ENCODE measurements at places on chromosomes 11 and 22.

GRCh38 chr11:44530413-44531115 is 34.9 kb upstream of the CD82 start:
- DNase-seq: no peak
- no peak overlapping the region for H3K27ac ChIP-seq
- no peaks in the 10 kb centered on the region for H3K27me3 ChIP-seq
- no peak overlapping the region for H3K4me3 ChIP-seq

GRCh38 chr11:57776577-57777210 is 15.1 kb downstream of the CTNND1 start:
- H3K36me3 ChIP-seq: no peaks in the 10 kb centered on the region
- H3K27ac ChIP-seq: no peak overlapping the region
- no peak overlapping the region for H3K4me3 ChIP-seq
- DNase-seq: no peak
- H3K4me1 ChIP-seq: no peaks in the 10 kb centered on the region

DNA sequence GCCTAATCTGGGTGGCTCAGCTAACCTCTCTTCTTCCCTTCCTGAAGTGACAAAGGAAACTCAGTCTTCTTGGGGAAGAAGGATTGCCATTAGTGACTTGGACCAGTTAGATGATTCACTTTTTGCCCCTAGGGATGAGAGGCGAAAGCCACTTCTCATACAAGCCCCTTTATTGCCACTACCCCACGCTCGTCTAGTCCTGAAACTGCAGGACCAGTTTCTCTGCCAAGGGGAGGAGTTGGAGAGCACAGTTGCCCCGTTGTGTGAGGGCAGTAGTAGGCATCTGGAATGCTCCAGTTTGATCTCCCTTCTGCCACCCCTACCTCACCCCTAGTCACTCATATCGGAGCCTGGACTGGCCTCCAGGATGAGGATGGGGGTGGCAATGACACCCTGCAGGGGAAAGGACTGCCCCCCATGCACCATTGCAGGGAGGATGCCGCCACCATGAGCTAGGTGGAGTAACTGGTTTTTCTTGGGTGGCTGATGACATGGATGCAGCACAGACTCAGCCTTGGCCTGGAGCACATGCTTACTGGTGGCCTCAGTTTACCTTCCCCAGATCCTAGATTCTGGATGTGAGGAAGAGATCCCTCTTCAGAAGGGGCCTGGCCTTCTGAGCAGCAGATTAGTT is 14.2 kb upstream of the UVRAG start:
- no peaks in the 10 kb centered on the region for H3K36me3 ChIP-seq
- H3K27me3 ChIP-seq: no peaks in the 10 kb centered on the region
- DNase-seq: no peak
- no peak overlapping the region for H3K27ac ChIP-seq
- no peak overlapping the region for H3K4me3 ChIP-seq

GRCh38 chr22:50030297-50031188 is 18.0 kb upstream of the IL17REL start:
- peaks cover 18% of the 10 kb centered on the region for H3K4me1 ChIP-seq
- H3K4me3 ChIP-seq: no peak overlapping the region
- H3K36me3 ChIP-seq: no peaks in the 10 kb centered on the region
- no peaks in the 10 kb centered on the region for H3K27me3 ChIP-seq
- no peak overlapping the region for H3K27ac ChIP-seq

- no peaks in the 10 kb centered on the region for H3K4me1 ChIP-seq
- H3K36me3 ChIP-seq: no peaks in the 10 kb centered on the region
- DNase-seq: no peak
Measured at GRCh38 chr11:120722524-120722923, 211.0 kb downstream of the GRIK4 start.

DNA sequence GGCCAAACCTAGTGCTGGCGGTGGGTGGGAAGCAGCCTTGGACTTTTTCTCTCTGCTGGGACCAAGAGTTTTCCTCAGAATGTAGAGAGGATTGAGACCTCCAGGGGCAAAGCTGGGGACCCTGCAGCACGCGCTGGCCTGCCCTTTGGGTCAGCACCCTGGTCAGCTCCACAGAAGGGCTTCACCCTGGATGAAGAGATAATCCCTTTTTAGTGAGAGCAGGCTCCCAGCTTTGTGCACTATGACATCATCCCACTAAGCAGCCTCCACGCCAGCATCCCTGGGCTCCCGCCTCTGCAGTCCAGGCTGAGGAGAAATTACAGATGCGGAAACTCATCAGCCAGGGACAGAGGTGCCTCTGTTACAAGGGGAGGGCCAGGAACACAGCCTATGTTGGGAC is 23.5 kb downstream of the DRICH1 start:
- no peaks in the 10 kb centered on the region for H3K36me3 ChIP-seq
- no peaks in the 10 kb centered on the region for H3K27me3 ChIP-seq
- H3K4me1 ChIP-seq: no peaks in the 10 kb centered on the region
- no peak overlapping the region for H3K27ac ChIP-seq
- DNase-seq: no peak

- H3K27me3 ChIP-seq: no peaks in the 10 kb centered on the region
- no peaks in the 10 kb centered on the region for H3K4me1 ChIP-seq
- H3K4me3 ChIP-seq: no peak overlapping the region
Measured at GRCh38 chr22:28411125-28411524, 268.5 kb downstream of the TTC28 start.

- no peaks in the 10 kb centered on the region for H3K4me1 ChIP-seq
- H3K4me3 ChIP-seq: no peak overlapping the region
- no peak overlapping the region for H3K27ac ChIP-seq
- no peaks in the 10 kb centered on the region for H3K27me3 ChIP-seq
- no peaks in the 10 kb centered on the region for H3K36me3 ChIP-seq
Measured at GRCh38 chr22:48890693-48891554, 936.7 kb downstream of the BRD1 start.

DNA sequence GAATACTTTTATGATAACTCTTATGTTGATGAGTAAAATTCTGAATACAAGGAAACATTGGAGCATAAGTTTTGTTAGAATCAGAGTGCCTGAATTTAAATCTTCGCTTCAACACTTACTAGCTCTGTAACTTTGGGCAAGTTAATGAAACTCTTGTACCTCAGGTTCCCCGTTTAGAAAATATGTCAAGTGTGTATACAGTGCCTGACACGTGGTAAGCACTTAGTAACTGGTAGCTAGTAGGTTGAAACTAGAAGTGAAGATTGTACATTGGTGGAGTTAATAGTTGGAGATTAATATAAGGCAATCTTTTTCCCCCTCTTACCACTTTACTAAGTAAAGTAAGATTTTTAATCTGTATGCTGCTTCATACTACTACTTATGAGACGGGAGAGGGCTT is 24.8 kb upstream of the NAT10 start:
- H3K27me3 ChIP-seq: no peaks in the 10 kb centered on the region
- H3K4me3 ChIP-seq: no peak overlapping the region
- H3K36me3 ChIP-seq: peaks cover 72% of the 10 kb centered on the region
- no peak overlapping the region for H3K27ac ChIP-seq
- no peak for DNase-seq

DNA sequence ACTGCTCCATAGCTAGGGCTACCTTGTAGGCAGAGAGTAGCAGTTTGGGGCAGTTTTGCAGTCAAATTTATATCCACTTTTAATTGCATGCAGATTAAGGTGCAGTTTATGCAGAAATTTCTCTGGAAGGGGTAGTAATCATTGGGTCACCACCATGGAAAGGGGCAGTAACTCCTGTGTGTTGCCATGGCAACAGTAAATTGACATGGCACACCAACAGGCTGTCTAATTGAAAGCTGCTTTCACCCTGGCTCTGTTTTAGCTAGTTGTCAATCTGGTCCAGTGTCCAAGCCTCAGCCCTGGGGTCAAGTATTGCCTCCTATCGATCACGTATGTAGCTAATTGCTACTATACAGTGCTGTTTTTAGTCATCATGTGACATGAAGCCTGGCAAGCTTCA is 786.1 kb upstream of the CNTN5 start:
- no peak for DNase-seq
- no peak overlapping the region for H3K27ac ChIP-seq
- H3K27me3 ChIP-seq: no peaks in the 10 kb centered on the region
- no peaks in the 10 kb centered on the region for H3K4me1 ChIP-seq
- no peaks in the 10 kb centered on the region for H3K36me3 ChIP-seq

DNA sequence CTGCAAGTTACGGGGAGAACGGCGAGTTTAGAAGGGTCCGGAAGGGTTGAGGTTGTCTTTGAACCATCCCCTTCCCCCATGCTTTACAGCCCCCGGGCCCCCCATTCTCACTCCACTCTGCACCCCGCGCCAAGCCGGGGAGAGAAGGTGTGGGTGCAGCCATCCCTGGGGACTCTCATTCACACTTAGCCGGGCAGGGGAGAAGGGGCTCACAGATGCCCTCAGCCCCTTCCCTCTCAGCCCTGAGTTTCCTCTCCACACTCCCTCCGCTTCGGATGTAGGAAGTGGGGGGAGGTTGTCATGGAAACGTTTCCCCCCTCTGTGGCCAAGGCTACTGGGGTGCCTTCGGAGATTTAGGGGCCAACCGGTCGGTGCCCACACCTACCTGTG is 334 bp downstream of the CADM1 start:
- no peaks in the 10 kb centered on the region for H3K36me3 ChIP-seq
- H3K27me3 ChIP-seq: peaks cover 26% of the 10 kb centered on the region
- no peak overlapping the region for H3K4me3 ChIP-seq
- peak; percentile 3 for DNase-seq
- no peak overlapping the region for H3K27ac ChIP-seq

DNA sequence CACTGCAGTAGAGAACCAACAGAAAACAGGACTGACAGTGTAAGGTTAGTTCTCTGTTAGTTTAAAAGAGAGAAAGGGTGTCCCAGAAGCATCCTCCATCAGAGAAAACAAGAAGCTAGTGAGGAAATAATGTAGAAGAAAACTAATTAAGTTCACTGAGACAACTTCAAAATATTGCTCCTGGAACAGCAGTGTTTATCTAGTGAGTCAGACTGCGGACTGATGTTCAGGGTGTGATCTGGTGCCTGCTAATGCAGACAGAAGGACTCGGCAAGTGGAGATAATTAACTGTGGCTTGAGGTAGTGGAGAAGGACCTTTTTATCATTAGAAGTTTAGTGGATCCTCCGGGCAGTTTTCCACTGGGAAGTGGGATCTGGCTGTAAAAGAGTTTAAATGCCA is 55.4 kb downstream of the CDON start:
- H3K4me3 ChIP-seq: no peak overlapping the region
- H3K36me3 ChIP-seq: no peaks in the 10 kb centered on the region
- H3K27ac ChIP-seq: no peak overlapping the region
- H3K27me3 ChIP-seq: no peaks in the 10 kb centered on the region
- H3K4me1 ChIP-seq: no peaks in the 10 kb centered on the region

GRCh38 chr11:79739591-79739990 is 298.8 kb upstream of the TENM4 start:
- no peaks in the 10 kb centered on the region for H3K4me1 ChIP-seq
- H3K27ac ChIP-seq: no peak overlapping the region
- H3K27me3 ChIP-seq: no peaks in the 10 kb centered on the region

GRCh38 chr11:68480852-68481510 is 20.4 kb downstream of the PPP6R3 start:
- DNase-seq: no peak
- no peak overlapping the region for H3K4me3 ChIP-seq
- H3K36me3 ChIP-seq: no peaks in the 10 kb centered on the region

GRCh38 chr11:32597921-32598320 is 14.3 kb downstream of the EIF3M start:
- H3K27me3 ChIP-seq: no peaks in the 10 kb centered on the region
- no peak overlapping the region for H3K27ac ChIP-seq
- H3K4me1 ChIP-seq: no peaks in the 10 kb centered on the region
- no peak for DNase-seq
- peaks cover 54% of the 10 kb centered on the region for H3K36me3 ChIP-seq

DNA sequence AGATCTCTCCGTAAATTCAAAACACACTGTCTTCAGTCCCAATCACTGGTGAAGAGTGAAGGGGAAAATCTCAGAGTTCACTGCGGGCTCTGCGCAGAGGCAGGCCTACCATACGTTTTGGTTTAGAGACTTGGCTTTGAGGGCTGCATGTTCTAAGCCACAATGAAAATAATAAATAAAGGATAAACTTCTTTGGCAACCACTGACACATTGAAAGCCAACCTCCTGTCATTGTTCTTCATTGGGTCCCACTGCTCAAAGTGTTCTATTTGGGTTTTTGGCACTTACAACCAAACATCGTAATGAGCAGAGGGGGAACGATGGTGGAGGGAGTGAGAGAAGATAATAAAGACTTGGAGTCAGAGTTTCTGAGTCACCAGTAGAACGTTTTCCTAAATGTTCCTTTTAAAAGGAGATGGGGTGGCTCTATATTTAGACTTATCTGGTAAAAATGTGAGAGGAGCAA is 472.9 kb downstream of the SOX6 start:
- no peaks in the 10 kb centered on the region for H3K4me1 ChIP-seq
- no peaks in the 10 kb centered on the region for H3K27me3 ChIP-seq
- no peak for DNase-seq
- H3K27ac ChIP-seq: no peak overlapping the region
- H3K4me3 ChIP-seq: no peak overlapping the region

- DNase-seq: no peak
- H3K27ac ChIP-seq: no peak overlapping the region
Measured at GRCh38 chr11:73750228-73750627, 10.6 kb downstream of the RAB6A start.

DNA sequence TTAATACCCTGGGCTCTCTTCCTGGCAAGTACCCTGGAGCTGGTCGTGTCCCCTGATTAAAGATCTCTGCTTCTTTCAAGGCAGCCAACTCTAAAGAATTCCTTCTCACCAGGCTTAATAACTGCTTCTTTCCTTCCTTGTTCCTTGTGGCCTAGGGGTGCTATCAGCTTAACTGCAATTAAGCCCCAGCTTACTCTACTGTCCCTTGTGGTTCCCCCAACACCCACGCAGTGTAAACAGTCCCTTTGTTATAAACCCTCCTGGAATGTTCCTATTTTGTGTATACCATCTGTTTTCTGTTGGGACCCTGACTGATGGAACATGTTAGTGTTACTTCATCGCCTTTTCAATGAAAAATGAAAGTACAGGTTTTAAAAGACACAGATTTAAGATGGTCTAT is 126.4 kb upstream of the KIRREL3 start:
- no peak for DNase-seq
- no peaks in the 10 kb centered on the region for H3K4me1 ChIP-seq
- no peak overlapping the region for H3K27ac ChIP-seq
- H3K4me3 ChIP-seq: no peak overlapping the region

DNA sequence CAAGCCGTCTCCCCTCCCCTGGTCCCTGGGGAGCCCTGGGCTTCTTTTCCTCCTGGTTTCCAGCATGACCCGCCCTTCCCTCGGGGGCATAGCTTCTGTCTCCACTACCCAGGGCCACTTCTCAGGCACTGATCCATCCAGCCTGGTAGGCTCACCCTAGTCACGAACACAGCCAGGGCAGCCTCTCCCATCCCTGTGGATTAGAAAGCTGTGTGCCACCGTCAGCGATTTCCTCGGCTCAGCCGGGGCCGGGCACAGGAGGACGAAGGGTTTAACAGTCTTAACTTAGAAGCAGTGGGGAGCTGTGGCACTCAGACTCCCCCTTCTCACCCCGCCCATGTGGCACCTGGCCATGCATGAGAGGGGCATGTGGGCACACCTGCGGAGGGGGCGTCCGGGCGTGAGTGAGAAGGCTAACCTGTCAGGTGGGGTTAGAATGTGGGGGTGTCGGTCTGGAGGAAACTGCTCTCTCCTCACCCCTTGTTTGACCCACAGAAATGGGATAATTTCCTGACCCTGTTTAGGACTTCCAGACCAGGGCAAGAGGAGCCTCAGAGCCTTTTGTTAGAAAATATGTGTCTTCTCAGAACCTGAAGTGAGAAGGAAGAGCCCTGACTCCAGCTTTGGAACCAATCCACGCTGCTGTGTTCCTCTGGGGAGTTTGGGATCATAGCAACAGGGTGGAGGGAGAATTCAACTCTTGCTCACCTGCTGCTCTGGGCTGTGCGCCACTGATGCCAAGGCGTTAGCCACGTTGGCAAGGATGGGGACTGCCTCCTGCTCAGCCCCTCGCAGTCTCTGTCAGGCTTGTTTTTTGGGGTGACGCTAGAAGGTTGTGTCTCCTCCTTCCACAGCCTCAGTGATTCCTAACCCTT is 14.6 kb downstream of the GLB1L2 start:
- no peak overlapping the region for H3K27ac ChIP-seq
- DNase-seq: no peak
- H3K4me1 ChIP-seq: peaks cover 20% of the 10 kb centered on the region
- no peaks in the 10 kb centered on the region for H3K36me3 ChIP-seq
